ENCODE measurements at places on chromosomes 12 and 14.

GRCh38 chr12:12197128-12197527 is 69.7 kb downstream of the LRP6 start:
- DNase-seq: no peak

DNA sequence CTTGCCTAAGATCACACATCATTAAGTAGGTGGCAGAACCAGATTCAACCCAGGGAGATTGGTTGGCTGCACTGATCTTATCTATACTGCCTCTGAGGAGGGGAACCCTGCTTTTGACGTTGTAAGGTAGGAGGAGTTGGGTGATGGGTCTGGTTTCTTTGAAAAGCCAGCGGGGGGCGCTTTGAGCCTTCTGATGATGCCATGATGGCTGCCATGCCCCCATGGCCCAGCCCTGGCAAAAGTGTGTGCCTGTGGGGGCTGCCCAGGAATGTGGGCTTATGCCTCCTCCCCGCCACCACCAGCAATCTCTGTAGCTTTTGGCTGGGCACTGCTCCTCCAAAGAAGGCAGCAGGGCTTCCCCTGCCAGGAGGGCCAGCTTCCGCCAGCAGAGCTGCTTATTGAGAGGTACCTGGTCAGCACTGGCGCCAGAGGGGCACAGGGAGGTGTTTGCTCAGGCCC is 224.3 kb downstream of the SLC41A2 start:
- DNase-seq: no peak

- no peak for DNase-seq
Measured at GRCh38 chr14:72543341-72543740, 350.6 kb downstream of the DPF3 start.

- DNase-seq: no peak
Measured at GRCh38 chr12:22971701-22972191, 346.8 kb downstream of the ETNK1 start.

DNA sequence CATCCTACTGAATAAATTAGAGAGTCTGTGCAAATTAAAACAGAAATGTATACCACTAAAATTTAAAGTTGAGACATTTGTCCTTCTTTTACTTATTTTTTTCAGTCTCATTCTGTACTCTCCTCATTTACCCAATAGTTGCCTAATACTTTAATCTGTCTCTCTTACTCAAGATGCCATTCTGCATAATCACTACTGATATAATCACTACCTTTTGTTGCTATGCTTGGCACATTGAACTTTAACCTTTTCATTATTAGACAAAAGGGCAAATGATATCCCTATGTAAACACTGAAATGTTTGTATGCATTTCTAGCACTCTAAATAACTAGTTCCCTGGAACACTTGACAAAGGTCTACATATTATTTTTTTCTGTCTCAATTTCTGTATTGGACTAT is 1108.3 kb upstream of the FLRT2 start:
- no peak for DNase-seq

DNA sequence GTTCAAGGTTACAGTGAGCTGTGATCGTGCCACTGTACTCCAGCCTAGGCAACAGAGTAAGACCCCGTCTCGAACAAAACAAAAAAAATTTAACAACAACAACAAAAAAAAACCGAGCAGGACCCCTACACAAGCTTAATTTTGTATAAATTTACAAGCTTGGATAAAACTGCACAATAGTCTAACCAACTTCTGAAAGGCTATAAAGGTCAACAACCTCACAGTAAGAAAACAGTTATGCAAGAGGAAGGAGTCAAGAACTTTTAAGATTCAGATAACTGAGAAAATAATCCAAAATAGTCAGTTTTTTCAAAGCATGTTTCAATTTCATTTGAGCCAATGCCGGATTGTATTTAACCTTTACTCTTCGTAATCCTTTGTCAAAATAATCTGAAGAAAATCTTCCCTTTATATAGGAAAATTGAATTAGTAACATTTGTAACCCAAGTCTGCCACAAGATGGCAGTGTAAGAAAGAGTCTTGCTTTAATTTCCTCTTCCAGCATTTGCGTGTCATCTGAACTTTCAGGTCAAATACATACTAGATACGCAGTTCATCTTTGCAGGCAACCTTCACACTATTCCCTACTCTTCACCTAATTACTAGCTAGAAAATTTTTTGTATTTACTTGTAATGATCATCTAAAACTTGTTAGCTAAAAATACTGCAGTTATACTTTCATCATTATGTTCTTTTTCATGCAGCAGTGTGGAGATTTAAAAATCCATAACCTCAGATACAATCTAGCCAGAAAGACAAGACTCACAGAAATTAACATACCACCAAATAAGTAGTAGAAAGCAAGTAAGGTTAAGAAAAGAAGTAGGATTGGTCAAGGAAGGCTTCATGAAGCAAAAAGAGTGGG is 5.8 kb downstream of the CCNB1IP1 start:
- DNase-seq: no peak

DNA sequence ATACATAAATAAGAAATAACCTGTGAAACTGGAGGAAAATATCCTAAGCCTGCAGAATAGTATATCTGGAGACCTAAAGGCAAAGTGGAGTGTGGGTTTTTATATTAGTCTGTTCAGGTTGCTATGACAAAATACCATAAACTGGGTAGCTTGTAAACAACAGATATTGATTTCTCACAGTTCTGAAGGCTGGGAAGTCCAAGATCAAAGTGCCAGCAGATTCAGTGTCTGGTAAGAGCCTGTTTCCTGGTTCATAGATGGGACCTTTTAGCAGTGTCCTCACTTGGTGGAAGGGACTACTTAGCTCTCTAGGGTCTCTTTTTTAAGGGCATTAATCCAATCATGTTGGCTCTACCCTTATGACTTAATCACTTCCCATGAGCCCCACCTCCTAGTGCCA is 25.4 kb upstream of the NEDD1 start:
- DNase-seq: no peak

DNA sequence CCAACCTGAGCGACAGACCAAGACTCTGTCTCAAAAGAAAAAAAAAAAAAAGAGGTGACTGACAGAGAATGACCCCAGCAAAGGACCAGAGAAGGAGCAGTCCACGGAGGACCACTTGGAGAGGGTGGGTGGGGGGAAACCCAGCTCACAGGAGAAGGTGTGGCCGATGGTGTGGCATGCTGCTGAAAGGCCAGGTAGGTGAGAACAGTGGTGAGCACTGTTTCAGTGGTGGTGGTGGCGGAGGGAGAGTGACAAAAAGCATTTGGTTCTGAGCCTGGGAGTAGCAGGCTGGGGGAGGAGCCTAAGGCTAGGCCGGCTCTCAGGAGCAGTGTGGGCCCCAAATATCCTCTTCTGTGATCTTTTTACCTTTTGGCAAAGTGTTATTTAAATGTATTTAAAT is 63.8 kb downstream of the IRF2BPL start:
- DNase-seq: no peak

DNA sequence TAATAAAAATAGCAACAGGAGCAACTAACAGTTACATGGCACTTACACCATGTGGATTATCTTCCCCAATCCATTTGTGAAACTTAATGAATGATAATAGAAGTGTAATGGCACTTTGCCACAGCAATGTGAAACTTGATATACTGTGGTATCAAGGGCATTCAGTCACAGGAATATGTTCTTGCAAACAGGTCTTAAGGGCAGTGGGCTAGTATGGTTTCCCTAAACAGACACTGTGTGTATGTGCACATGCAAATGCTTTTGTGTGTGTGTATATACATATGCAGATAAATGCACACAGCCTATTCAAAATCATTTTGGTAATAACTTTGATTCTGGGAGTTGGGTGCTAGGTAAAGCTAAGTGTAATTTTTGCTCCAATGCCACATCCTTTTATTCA is 26.2 kb upstream of the ARHGAP5 start:
- no peak for DNase-seq

GRCh38 chr12:52615208-52615868 is 3.0 kb downstream of the KRT73 start:
- no peak for DNase-seq

DNA sequence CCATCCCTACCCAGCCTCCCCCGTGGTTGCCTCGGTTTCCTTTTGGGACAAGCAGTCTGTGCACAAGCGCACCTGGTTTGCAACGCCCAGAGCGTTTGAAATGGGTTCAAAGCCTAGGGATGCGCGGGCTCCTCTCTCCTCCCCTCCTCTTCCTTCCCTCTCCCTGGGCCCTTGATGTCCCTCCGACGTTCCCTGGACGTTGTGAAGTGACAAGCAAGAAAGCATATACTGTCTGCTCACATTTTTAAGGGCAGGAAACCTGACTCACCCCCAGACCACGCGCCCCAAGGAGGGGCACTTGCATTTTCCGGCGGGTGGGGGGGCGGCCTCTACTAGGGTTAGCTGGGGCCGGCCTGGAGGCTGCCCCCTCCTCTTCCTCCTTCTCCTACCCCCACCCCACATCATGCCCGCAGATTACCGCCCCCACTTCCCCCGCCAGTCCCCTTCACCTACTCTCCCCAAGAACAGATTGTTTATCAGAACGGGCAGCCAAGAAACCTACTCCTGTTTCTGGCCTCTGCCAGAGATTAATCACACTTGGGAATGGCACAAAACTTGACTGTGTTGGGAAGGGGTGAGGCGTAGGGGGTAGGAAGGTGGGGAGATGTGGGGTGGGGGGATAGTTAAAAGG is 9.5 kb upstream of the IRF2BPL start:
- DNase-seq: no peak

DNA sequence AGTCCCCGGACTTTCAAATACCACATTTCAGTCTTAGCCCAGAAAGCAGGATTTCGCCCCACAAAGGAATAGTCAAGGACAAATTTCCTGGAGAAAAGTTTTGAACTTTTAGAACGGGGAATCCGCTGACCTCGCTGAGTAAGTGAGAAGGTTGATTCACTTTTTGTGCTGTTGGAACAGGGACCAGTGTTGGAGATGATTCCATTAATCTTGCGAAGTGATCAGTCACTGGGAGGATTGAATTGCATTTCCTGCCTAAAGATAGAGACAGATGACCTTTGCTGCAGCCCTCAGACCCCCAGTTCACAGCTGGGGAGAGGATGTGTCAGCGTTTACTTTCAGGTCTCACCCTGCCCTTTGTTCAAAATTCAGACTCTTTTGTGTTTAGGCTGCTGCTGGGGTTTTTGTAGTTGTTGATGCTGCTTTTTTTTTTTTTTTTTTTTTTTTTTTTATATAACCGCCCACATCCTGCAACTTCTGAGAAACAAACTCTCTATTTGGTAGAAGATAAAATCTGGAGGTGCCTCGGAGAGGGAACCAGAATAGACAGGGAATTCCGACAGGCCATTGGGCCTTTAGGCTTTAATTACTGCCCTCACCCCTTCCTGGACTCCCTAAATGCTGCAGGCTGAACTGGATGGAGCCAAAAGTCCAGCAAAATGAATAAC is 9.8 kb upstream of the KDM2B start:
- no peak for DNase-seq

DNA sequence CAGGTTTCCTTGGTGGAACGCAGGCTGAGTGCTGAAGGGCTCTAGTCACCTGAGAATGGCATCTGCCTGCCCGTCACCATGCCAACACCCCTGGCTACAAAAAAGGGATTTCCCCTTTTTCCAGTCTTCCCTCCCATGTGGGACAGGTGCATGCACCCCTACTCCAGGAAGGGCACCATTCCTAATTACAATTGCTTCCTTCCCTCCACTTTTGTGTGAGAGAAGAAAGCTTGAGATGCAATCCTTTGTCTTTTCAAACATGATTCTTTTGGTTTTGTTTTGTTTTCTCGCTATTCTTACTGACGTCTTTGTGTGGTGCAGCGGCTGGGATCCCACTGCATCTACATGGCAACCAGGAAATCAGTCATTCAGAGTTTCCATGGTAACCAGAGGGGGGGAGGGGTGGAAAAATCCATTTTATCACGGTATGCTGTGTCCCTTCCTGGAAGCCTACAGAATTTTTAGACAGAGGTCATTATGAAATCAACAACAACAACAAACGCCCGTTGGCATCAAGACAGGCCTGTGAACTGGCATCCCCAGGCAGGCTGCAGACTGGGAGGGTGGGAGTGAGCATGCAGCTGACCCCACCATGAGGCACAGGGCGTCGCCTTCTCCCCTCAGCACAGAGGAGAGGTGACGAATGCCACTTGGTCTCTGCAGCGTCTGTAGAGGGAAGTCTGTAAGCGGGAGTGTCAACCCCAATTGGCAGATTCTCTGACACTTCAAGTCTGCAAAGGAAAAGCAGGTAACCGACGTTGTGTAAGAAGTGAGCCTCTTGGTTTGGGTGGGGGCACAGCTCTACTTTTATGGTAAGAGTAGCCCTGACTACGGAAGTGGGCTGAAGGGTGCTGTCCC is 13.6 kb upstream of the GNG2 start:
- DNase-seq: peak; percentile 38

DNA sequence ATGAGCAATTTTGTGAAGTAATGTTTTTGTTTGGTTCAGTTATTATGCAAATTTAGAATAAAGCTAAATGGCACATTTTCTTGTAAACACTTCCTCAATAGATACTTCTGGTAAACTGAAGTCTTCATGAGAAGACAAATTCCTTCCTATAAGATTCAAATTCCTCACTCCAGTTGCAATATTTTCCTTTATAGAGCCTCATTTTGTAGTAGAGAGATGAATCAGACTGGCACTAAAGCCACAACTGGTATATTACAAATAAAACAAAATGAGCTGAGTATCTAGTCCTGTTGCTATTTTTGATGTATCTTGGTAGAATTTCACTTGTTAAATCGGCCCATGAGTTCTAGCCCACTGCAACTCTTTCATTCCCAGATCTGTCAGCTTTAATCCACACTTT is 5.5 kb downstream of the LGR5 start:
- DNase-seq: no peak

DNA sequence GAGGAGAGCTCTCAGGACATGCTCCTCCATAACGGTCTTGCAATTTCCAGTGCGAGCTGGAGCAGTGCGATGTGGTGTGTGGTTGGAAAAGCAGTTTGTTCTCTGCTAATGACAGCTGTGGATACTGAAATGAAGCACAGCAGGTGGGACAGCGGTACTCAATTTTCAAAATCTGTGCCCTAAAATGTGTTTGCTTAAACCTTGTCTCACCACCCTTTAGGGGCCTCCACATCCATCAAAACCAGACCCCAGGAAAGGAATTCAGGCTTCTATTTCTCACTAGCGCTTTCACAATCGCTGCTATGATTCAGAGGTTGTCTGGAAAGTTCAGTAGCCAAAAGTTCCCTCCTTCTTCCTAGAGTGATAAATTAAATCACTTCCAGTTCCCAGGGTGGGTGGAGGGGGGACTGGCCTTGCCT is 440.8 kb downstream of the EGLN3 start:
- DNase-seq: no peak

- no peak for DNase-seq
Measured at GRCh38 chr14:38505973-38506249, 250.0 kb upstream of the CLEC14A start.

- no peak for DNase-seq
Measured at GRCh38 chr12:42969355-42969754, 379.8 kb upstream of the PRICKLE1 start.

- no peak for DNase-seq
Measured at GRCh38 chr14:76023757-76024156, 38.2 kb downstream of the IFT43 start.

Data from right lobe of liver (tissue), 6 donors.